Stimulated activated naive CD8-positive, alpha-beta T cell treated with anti-CD3 and anti-CD28 coated beads, Interleukin-15, Interleukin-2, amounts not matched to agents 100 U/mL and 50 U/mL, for 24 hours (primary cell): ENCODE measurements at places on chromosomes 2 and 18.
A peak's percentile ranks its signal among the peaks of the same experiment; 100 is the strongest.

GRCh38 chr2:263022-263738, 652 bp downstream of the SH3YL1 start:
- DNase-seq = no peak

- DNase-seq = no peak
Observed at GRCh38 chr2:3396920-3397559, 17.5 kb downstream of the TRAPPC12 start.

DNA sequence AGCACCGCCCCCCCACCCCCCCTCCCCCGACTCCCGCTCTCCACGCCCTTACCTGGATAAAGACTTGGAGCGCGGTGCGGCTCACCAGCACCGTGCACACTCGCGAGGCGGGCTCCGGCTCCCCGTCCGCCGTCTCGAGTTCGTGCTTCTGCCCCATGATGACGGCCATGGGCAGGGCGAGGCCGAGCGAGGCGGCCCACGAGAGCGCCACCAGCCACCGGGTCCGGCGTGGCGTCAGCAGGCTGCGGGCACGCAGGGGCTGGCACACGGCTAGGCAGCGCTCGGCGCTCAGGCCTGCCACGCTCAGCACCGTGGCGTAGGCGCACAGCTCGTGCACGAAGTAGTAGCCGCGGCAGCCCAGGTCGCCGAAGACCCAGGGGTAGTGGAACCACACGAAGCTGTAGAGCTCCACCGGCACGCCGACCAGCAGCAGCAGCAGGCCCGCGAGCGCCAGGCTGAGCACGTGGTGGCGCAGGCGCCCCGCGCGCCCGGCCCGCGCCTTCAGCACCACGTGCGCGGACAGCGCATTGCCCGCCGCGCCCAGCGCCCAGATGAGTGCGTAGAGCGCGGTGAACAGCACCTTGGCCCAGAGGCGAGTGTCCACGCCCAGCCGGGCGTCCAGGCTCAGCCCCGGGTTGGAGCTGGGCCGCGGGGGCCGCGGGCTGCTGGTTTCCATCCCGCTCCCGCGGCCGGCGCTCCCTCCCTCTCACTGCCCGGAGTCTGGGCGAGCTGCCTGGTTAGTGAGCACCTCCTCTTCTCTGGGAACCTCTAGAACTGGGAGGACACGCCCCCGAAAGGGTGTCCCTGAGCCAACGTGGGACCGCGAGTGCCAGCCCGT, at the start of gene NTSR2:
Gene NTSR2, minus strand, starts transcription at position 742 of the 838 bp plus-strand sequence. Its CDS starts 66 bp downstream, at position 676.
- peak; percentile 40 for DNase-seq

DNA sequence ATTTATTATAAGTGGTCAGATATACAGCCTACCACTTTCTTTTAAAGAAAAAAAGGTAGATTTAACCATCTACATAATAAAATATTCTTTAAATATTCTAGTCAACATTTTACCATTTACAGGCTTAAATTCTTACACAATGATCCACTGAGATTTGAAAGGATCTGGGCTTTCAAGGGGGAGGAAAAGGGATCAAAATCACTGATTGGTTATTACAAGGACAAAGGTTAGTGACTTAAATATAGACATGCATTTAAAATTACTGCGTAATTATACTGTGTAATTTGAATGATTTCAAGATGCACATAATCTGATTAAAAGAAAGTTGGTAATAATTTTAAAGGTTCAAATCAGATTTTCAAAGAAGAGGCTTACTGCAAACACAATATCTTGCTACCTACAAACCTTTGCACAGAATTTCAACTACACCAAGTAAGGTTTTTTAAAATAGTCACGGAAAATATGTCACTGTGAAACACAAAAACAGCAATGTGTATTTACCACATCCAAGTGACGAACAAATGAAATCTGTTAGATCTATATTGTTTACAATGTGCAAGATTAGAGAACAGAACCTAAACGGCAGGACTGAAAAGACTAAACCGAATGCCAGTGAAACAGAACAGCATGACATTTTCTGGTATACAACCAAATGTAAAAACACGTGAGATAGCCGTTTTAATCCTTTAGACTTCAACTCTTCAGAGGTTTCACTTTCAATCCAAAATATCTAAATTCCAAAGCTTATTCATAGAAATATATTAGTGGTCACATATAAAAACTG, 40.8 kb downstream of the RTN4 start:
- DNase-seq = no peak

DNA sequence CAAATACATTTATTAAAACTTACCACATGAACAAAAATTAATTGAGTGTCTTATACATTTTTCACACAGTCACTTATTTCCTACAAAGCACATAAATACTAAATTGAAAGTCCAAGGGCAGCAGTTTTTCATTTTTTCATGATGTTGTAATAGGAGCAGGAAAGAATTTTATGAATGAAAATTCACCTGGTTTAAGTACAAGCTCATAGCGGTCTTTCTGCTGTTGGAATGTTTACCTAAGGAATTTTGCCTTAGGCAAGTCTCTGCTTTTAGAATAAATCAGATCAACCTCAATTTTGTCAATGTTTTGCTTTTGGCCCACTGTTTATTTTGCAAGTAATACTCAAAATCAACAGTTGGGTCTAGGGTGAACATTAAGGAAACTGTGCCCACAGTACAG, 40.0 kb downstream of the ETAA1 start:
- DNase-seq = no peak

GRCh38 chr2:167504061-167504460, 615.8 kb downstream of the XIRP2 start:
- DNase-seq = no peak

DNA sequence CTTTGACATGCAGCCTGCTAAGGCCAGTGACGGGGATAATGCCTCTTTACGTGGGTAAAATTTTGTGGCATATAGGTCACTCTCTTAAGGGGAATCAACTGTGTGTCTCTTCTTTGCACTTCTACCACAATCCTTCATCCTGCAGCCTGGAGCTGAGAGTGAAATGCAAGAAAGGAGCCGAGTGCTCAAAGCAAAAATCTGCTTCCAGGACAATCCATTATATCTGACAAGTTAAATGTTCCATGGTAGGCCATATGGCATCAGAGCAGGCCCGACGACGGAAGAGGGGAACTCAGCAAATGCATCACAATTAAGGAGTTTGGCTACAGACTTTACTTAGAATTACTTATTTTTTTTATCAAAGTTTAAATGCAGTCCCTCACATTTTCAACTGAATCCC, 171.2 kb downstream of the TCF4 start:
- no peak for DNase-seq

- DNase-seq = peak; percentile 26
Observed at GRCh38 chr2:157245846-157246764, 11.4 kb upstream of the GALNT5 start.

DNA sequence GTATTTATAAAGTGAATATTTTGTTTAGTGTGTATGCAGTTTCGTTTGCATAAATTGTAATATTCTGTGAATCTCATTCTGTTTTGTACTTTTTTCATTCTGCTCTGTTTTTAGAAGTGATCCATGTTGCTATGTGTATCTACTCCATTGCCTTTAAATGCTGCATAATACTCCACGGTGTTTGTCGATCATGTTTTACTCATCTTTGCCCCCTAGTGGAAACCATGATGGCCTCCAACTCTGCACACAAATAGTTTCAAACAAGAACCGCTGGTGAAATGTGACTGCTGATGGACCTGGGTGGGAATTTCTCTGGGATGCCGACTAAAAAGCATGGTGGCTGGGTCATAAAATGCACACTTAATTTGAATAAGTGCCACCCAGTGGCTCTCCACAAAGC, 32.0 kb upstream of the SKOR2 start:
- DNase-seq = no peak

DNA sequence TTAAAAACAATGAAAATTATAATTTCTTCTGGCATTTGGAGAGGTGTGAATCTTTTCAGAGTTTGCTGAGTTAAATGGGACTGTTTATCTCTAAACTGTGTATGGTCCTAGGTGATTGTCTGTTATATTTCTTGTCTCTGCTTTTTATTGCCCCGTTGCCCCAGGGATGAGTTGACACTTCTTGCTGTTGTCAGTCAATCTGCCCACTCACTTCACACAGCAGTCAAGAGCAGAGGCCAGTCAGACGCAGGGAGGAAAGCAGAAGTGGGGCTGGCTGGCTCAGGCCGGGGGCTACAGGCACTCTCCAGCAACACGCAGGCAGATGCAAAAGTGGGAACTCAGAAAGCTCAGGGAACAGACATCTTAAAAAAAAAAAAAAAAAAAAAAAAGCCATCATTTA, 365.2 kb downstream of the CLIP4 start:
- no peak for DNase-seq

GRCh38 chr2:29894822-29895614, 26.4 kb downstream of the ALK start:
- DNase-seq = no peak

DNA sequence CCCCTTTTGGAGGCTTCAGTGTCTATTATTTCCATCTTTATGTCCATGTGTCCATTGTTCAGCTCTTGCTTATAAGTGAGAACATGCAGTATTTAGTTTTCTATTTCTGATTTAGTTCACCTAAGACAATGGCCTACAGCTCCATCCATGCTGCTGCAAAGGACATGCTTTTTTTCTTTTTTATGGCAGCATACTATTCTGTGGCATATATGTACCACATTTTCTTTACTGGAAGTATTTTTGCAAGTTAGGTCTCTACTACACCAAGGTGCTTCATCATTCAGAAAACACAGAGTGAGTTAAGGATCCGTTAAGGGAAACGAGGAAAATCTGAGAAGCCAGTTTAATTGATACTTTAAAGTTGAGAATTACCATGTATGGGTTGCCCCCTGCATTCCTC, 297.2 kb downstream of the CDCA7 start:
- DNase-seq = no peak
